ENCODE measurements at places on chromosomes 7 and 10.

DNA sequence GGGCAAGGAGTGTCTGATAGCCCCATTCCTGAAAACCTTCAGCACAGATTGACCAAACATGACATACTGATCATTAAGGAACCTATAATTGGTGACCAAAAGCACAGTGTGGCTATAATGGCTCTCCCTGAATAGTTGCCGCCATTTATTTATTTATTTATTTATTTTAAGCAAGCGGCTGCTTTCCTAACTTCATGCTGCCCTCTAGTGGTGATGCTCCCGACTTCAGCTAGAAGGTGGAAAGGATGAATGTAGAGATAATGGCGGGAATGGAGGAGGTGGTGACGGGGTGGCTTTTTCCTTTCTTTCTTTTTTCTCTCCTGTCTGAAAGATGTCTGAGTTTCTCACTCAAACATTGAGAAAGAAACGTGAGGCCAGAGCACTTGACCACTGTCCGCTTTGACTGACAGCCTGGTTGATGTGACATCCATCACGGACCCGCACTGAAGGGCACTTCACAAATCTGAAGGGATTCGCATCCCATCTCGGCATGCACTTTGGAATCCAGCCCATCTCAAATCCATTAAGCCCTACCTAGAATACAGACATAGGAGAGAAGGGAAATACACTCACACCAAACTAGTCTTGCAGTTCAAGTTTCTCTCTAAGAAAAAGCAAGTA is 1090.1 kb downstream of the KCNMA1 start:
- peak; percentile 88 for DNase-seq

GRCh38 chr7:120108376-120108775 is 164.6 kb upstream of the KCND2 start:
- DNase-seq = peak; percentile 15

DNA sequence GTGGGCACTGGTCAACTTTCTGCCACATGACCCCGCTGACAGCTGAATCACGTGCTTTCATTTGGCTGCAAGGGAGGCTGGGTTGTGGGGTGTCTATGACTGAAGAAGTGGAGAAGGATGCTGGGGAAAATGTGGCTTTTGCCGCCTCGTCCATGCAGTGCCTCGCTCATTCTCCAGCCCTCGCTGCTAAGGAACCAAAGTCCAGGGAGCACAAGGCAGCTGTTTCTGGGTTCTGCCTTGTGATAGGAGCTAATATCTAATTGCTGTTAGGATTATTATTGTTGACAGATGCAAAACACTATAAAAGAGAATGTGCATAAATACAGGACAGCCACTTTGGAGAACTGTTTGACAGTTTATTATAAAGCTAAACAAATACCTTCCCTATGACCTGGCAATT is 4.9 kb upstream of the CAMK2B start:
- no peak for DNase-seq

DNA sequence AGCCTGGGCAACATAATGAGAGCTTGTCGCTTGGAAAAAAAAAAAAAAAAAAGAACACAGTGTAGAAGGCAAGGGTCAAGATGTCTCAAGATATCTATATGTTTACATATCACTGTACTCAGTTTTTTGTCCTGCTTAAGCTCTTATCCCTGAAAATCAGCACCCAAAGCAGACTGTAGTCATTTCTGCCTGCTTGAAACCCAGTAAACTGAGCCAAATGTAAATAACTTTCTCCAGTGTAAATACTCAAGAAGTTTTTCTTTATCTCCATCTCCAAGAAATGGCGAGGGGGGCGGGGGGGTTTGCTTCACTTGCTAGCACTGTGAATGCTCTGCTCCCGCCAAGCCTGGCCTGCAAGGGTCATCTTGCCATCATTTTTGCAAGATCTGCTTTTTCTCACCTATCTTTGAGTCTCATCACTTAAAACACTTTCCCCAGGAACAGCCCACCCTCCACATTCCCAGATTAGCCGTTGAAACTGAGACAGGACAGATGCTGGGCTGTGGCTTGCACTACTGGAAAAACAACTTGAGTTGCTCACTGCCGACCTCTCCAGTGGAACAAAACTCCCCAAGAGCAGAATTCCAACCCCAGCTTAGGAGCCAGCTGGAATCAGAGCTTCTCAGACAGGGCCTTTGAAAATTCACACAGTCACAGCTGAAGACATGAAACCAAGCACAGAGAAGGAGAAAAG is 54.6 kb downstream of the AFAP1L2 start:
- no peak for DNase-seq

GRCh38 chr10:93062514-93063143 is 2.0 kb downstream of the CYP26C1 start:
- DNase-seq = no peak

GRCh38 chr10:113644185-113645120 is 19.4 kb downstream of the NRAP start:
- DNase-seq = peak; percentile 32

DNA sequence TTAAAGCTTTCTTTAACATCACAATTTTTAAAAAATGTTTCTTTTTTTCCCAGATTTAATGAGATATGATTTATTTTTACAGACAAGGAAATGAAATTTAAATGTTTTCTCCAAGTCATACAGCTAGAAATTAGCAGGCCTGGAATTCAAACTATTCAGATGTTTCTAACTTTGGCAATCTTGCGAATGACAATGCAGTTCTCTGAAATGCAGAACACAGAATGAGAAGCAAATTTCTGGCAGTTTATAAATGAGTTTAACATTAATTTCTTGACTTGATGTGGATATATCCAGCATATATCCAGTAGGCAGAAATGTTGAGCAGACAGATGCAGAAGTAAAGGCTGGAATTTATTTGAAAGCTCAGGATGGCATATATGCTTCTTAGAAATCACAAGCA is 227.5 kb downstream of the THSD7A start:
- no peak for DNase-seq

DNA sequence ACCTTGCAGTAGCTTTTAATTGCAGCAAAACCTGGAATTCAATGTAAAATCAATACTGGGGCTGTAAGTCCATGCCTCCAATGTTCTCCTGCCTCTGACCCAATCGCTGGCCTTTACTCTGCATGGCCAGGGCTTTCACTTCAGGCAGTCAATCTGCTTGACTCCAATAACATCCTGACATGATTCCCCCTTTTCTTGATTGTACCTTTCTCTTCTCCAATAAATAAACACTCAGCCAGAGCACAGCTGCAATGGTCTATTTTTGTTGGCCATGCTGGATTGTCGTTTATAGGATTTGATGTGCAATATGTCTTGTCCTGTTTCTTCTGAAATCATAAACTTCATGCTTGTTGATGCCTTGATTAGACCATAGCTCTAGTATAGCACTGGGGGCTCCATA is 97.8 kb upstream of the COL1A2 start:
- DNase-seq = no peak

- DNase-seq = no peak
Measured at GRCh38 chr7:86955895-86956503, 103.5 kb downstream of the ELAPOR2 start.

- DNase-seq = no peak
Measured at GRCh38 chr7:127848241-127848640, 183.0 kb downstream of the LRRC4 start.

GRCh38 chr7:43758822-43759683 is 573 bp downstream of the BLVRA start:
- peak; percentile 31 for DNase-seq

- no peak for DNase-seq
Measured at GRCh38 chr7:73891178-73891885, 30.4 kb downstream of the TMEM270 start.

DNA sequence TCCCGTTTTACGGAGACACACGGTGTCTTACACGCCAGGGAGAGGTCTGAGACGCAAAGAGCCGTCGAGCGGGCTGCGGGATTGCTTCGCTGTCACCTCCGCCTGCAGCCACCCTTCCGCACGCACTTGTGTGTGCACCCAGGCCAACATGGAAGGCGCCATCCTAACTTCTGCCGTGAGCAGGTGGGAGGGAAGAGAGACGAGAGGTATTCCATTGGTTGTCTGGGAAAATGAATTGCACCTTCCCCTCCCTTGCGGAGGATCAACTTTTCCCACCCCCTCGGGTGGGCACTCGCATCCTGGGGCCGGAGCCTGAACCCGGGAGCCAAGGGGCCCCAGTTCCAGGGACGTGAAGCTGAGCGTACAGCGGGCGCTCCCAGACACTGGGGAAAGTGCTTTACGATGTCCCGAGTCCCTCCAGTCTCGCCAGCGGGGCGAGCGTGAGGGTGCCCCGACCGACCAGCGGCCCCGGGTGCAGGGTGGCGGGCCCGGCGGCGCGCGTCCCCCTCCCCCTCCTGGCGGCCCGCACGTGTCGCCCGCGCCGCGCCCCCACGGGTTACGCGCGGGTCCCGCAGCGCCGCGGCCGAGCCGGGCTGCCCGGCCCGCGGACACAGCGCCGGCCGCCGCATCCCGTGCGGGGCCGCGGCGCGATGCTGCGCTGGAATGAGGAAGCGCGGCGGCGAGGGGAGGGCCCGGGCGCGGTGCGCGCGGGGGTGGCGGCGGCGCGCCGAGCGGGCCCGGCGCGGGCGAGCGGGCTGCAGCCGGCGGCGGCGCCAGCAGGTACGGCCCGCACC is 984 bp upstream of the IKZF1 start:
- peak; percentile 43 for DNase-seq

GRCh38 chr10:76202777-76203176 is 771.4 kb downstream of the LRMDA start:
- DNase-seq = no peak

GRCh38 chr10:74145133-74145532 is 5.5 kb downstream of the AP3M1 start:
- no peak for DNase-seq

GRCh38 chr7:50674299-50674698 is 108.4 kb downstream of the GRB10 start:
- DNase-seq = no peak

DNA sequence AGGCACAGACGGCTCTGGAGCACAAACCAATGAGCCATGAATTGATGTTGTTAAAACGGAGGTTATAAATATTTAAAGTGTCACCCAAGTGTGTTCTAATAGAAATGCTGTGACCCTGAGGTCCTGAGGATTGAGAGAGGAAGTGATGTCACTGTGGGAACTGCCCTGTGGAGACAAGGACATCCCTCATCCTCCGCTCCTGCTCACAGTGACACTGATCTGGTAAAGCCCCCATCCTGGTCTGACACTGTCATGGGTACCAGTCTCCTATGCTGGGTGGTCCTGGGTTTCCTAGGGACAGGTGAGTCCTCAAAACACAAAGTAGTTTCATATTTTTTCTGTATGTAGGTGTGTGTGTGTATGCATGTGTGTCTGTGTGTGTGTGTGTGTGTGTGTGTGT is 237.9 kb upstream of the PRSS1 start:
- DNase-seq = no peak

GRCh38 chr10:97234400-97234799 is 48.6 kb upstream of the SLIT1 start:
- DNase-seq = no peak

- no peak for DNase-seq
Measured at GRCh38 chr7:114943953-114944744, 22.3 kb downstream of the MDFIC start.

DNA sequence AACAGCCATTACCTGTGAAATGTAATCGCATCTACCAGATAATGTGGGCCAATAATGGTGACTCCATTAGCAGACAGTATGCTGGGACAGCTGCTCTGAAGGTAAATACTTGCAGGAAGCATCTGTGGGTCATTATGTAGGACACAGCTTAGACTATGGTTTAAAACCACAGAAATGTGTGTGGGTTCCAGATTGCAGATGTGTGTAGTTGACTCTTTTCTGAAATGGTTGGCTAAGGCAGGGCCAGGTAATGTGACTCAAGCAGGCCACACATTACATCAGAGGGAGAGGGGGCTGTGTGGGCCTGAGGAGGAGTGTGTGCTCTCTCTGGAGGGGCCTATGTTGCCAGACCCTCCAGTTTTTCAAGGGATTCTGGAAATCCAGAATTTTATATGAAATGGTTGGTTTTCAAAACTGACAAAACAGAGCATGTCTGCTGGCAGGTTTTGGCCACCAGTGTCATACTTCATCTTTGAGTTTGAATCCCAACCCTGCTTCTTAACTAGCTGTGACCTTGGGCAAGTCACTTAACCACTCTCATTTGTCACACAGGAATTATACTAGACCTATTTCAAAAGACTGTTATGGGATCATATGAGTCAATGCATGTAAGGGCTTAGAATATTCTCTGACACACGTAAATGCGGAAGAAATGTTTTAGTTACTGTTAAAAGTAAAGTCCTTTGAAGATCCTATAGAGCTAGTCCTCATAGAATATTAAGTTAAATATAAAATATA is 64.5 kb downstream of the MCMBP start:
- no peak for DNase-seq

DNA sequence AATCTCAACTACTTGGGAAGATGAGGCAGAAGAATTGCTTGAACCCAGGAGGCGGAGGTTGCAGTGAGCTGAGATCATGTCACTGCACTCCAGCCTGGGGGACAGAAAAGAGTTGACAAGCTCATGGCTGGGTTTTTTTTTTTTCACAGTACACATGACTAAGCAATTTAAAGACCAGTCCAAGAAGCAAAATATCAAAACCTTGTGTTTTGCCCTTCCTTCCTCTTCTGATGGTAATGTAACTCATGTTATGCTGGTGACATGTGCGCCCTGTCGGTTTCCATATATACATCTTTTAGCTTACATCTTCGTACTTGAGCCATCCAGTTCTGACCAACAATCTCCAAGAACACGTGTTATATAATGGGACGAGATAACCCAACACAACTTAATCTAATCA is 237.7 kb upstream of the PLXDC2 start:
- DNase-seq = no peak

- no peak for DNase-seq
Measured at GRCh38 chr7:104627516-104627915, 299.1 kb downstream of the LHFPL3 start.

GRCh38 chr7:80089366-80089765 is 45.3 kb upstream of the GNAI1 start:
- no peak for DNase-seq

GRCh38 chr7:107658467-107658866 is 2.2 kb upstream of the SLC26A4 start:
- no peak for DNase-seq

DNA sequence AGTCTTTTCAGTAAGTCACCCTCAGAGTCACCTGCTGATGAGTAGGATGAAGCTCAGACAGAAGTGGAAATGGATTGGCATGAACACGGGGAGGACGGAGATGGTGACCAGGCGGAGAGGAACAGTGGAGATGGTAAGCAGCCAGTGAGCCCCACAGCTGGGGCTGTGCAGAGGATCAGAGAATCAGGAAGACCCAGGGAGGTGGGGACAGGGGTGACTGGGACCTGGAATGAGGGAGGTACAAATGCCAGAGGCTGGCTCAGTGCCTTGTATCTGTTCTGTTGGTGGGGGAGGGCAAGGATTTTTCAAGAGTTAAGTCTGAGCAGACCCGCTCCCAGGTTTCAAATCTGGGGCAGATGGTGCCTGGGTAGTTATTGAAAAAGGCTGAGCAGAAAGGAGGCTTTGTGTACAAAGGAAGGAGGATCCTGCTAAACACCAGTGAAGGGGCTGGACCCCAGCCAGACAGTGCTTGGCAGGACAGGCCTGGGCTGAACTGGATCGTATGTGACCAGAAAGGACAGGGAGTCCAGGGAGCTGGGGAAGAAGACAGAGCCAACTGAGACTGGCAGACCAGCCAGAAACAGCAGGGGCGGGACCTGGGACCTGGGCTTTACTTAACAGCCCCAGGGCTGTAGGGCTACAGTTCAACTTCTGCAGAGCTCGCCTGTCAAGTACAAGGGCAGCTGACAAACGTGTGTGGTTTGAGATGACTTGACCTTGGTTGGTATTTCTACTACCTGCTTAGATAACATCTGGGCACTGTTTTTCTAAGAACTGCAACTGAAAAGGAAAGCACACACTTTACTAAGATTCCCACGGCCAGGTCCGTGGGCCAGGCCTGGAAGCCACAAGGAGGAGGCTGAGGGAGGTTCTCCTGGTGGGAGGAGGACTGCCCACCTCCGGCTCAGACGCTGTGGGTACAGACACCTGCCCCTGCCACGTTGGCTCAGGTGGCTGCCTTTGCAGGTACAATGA is 13.2 kb upstream of the FRMPD2 start:
- peak; percentile 61 for DNase-seq
